ENCODE measurements at places on chromosomes 12 and 14. TPM values are rescaled to one million over a fixed set of nuclear protein-coding genes. Genes with fewer than 3 reads are reported as not detected.

GRCh38 chr12:39606712-39607423 is 12.7 kb downstream of the ABCD2 start:
- DNase-seq: no peak
- no peak overlapping the region for H3K4me3 ChIP-seq
- peaks cover 42% of the 10 kb centered on the region for H3K4me1 ChIP-seq
- peaks cover 65% of the 10 kb centered on the region for H3K36me3 ChIP-seq
- H3K27me3 ChIP-seq: no peaks in the 10 kb centered on the region

The TPH2 gene
- total RNA-seq: not detected

DNA sequence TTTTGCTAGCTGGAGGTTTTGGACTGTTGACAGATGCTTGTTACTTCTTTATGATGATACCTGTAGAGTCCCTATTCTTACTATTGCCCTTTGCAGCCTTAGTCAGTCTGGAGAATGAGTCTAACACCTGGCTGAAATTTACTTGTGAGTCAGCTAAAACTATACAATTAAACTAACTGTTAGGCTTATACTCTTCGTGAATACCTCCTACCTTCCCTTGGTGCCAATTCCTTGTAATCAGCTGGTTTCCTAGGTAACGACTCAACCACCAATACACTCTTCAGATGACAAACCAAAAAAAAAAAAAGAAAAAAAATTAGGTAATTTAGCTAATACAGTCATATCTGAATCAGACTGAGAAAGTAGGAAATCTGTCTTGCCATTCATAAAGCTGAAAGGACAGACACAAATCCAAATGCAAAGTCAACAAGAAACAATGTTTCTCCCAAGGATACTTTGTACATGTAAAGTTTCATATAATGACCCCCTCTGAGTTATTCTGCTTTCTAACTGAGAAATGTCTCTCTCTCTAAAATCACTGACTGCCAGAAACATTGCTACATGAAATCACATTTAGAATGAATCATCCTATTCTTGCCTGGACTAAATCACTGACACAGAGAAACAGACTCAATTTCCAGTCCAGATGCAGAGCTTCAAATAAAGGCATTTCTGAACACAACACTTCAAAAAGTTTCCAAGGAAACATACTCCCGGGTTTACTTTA is 56.5 kb upstream of the CDKL1 start:
- H3K4me1 ChIP-seq: no peaks in the 10 kb centered on the region
- no peak overlapping the region for H3K4me3 ChIP-seq
- peaks cover 47% of the 10 kb centered on the region for H3K36me3 ChIP-seq
- H3K27ac ChIP-seq: no peak overlapping the region
- no peaks in the 10 kb centered on the region for H3K27me3 ChIP-seq

The ACOT6 gene
- total RNA-seq: not detected

GRCh38 chr12:63846238-63846967 is 1.9 kb downstream of the SRGAP1 start:
- H3K27me3 ChIP-seq: peaks cover 34% of the 10 kb centered on the region
- H3K4me1 ChIP-seq: peaks cover 9% of the 10 kb centered on the region
- no peak overlapping the region for H3K27ac ChIP-seq
- DNase-seq: no peak
- no peak overlapping the region for H3K4me3 ChIP-seq

The KRT2 gene
- 0.10 TPM for total RNA-seq

The KRT71 gene
- not detected for total RNA-seq

The KRT81 gene
- total RNA-seq: not detected

The LGR5 gene
- total RNA-seq: not detected

DNA sequence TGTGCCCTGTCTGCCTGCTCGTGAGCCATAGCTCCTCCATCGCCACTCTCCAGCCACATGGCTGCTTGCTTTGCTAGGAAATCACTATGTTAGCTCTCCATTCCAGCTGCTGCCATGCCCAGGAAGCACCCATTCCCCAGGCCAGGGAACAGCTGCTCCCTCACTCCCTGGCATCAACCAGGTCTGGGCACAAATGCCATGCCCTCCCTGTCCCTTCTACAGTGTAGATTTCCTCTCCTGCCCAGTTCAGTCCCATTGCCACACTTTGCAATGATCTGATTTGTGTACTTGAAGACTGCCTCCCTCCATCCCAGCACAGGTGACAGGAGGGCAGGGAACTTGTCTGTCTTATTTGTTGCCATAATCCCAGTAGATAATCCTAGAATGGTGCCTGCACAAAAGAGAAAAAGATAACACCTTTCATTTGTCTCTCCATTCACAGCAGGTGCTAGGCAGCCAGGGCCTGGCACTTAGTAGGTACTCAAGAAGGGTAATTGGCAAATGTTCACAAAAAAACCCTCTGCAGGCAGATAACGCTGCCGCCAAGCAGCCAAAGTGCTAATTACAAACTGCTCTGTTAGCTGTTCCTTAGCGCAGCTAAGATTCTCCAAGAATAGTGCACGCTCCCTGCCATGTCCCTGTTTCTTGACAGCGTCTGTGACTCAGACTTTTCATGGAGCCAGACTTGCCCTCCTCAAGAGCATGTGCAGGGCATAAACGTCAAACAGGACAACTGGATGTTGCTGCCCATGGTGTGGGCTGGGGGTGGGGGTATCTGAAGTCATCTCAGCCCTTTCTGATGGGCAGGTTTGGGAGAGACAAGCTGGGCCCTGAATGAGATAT is 69.1 kb downstream of the ARL6IP4 start:
- peaks cover 22% of the 10 kb centered on the region for H3K4me1 ChIP-seq
- DNase-seq: no peak
- H3K4me3 ChIP-seq: no peak overlapping the region
- no peaks in the 10 kb centered on the region for H3K36me3 ChIP-seq
- H3K27ac ChIP-seq: no peak overlapping the region
- no peaks in the 10 kb centered on the region for H3K27me3 ChIP-seq

DNA sequence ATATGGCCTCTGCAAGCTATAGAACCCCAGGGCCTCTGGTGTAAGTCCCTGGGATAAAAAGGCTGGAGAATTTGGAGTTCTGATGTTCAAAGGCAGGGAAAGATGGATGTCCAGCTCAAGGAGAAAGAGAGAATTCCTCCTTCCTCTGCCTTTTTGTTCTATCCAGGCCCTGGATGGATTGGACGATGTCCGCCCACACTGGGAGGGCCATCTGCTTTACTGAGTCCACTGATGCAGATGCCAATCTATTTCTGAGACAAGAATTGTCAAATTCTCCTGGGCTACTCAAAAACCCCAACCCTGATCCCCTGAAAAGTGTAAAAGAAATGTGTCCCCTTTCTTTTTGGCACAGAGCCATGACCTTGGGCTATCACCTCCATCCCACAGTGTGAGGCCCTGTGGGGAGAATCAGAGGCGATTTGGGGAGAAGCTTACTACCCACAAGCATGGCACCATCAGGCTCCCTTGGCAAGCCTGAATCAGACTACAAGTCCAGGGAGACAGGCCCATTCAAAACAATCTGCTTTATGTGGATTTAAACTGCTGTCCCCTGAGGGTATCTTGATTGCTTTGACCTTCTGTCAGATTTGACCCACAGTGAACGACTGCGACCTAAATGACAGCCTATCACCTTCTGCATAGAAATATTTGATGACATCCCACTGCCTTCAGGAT is 334.0 kb downstream of the NUAK1 start:
- H3K4me1 ChIP-seq: no peaks in the 10 kb centered on the region
- H3K36me3 ChIP-seq: no peaks in the 10 kb centered on the region
- H3K27me3 ChIP-seq: no peaks in the 10 kb centered on the region
- no peak overlapping the region for H3K4me3 ChIP-seq
- no peak for DNase-seq
- no peak overlapping the region for H3K27ac ChIP-seq

DNA sequence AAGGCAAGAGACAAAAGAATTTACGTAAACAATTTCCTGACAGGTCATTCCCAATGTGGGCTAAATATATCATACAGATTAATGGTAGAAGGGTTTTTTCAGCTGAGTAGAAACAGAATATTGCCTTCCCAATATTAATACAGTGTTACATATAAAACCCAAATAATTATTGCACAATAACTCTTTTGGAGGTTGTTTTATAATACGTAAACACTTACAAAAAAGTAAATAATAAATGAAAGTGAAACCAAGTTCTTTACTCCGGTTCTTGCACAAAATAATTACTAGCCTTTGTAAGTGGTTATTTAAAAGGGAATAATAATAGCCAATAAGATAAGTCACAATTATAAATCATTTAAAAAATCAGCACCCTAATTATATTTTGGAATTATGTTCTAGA is 118.6 kb upstream of the SSTR1 start:
- DNase-seq: no peak
- H3K4me3 ChIP-seq: no peak overlapping the region
- H3K36me3 ChIP-seq: peaks cover 4% of the 10 kb centered on the region
- no peaks in the 10 kb centered on the region for H3K27me3 ChIP-seq

GRCh38 chr12:116009805-116010204 is 267.7 kb downstream of the MED13L start:
- no peak for DNase-seq
- no peak overlapping the region for H3K4me3 ChIP-seq
- peaks cover 50% of the 10 kb centered on the region for H3K36me3 ChIP-seq
- H3K4me1 ChIP-seq: no peaks in the 10 kb centered on the region
- no peaks in the 10 kb centered on the region for H3K27me3 ChIP-seq
- peak overlapping the region; percentile 14 for H3K27ac ChIP-seq

Data from activated CD4-positive, alpha-beta T cell treated with anti-CD3 and anti-CD28 coated beads, Interleukin-2, amount 10 ng/mL, durations not matched to agents 7 days and 5 days (primary cell).